Stimulated activated CD8-positive, alpha-beta memory T cell treated with anti-CD3 and anti-CD28 coated beads, Interleukin-2, amount 100 ng/mL, for 1 hour (primary cell): ENCODE measurements at places on chromosomes 11 and 22.
A peak's percentile ranks its signal among the peaks of the same experiment; 100 is the strongest.

GRCh38 chr22:26545385-26545784 lies 33.1 kb upstream of the TFIP11 start:
- DNase-seq: no peak

DNA sequence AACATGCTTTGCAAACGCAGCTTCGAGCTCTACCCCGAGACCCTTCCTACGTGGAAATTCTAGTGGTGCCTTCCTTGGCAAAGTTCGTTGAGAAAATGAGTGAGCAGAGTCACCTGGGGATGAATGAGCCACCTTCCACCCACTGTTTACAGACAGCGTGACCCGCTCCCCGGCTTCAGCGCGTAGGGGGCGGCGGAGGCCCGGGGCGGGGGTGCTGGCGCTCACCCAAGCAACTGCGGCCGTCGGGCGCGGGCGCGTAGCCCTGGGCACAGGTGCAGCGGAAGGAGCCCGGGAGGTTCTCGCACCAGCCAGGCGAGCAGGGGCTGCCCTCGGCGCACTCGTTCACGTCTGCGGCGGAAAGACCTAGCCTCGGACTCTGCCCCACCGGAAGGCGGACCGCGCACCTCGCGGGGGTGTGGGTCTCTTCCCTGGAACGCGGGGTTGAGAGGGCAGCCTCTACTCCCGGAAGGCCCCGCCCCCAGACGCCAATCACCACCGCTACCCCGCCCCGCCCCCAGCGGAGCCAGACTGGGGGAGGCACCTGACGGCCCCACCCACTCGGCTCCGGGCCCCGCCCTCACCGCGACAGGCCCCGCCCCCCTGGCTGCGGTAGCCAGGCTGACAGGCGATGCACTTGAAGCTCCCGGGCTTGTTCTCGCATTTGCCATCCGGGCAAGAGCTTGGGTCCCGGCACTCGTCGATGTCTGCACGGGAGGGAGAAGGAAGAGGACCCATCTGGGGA lies 11.8 kb downstream of the LTBP3 start:
- peak; percentile 99 for DNase-seq

- DNase-seq: no peak
These were observed at the start of gene NTM for GRCh38 chr11:131370090-131370751. TSS of gene NTM (plus strand) at chr11:131370615.

- no peak for DNase-seq
These were observed 196.0 kb downstream of the CEP164 start for GRCh38 chr11:117523680-117524079.

DNA sequence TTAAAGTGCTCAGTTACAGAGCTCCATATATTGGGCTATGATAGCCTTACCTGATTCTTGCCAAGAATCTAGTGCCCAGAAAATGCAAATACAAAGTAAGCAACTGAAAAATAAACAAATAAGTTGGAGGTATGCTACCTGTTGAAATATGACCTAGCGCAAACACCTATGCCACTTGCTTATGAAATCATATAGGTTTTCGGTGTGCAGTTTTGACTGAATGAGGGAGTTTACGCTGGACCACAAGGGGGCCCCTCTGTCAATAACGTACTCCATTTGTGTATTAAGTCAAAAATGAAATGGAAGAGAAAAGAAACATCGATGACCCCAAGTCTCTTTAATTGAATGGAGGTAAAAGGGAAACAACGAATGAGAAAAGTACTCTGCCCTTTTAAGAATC lies 84.9 kb upstream of the TRIM77 start:
- DNase-seq: no peak

- no peak for DNase-seq
These were observed 22.5 kb downstream of the GAS2 start for GRCh38 chr11:22688914-22689313.

DNA sequence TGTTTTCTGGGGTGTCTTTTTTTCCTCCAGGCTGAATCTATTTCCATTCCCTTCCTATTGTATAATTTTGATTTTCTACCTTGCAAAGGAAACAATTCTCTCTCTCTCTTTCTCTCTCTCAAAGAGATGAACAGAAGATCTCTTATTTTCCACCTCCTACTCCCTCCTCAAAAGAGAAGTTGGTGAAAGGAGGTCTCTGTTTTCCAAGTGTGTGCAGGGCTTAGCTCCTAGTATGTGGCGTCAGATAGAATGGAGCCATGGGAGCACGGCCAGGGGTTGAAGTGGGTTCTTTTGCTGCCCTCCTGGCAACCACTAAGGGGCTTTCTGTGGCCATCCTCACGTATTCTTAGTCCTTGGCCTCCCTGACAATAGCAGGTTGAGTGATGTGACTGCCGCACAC lies 480 bp downstream of the TRIM34 start:
- DNase-seq: no peak

GRCh38 chr11:57222239-57222638 lies 14.8 kb downstream of the APLNR start:
- no peak for DNase-seq

- DNase-seq: no peak
These were observed 372.7 kb downstream of the BUD13 start for GRCh38 chr11:116400081-116400480.

DNA sequence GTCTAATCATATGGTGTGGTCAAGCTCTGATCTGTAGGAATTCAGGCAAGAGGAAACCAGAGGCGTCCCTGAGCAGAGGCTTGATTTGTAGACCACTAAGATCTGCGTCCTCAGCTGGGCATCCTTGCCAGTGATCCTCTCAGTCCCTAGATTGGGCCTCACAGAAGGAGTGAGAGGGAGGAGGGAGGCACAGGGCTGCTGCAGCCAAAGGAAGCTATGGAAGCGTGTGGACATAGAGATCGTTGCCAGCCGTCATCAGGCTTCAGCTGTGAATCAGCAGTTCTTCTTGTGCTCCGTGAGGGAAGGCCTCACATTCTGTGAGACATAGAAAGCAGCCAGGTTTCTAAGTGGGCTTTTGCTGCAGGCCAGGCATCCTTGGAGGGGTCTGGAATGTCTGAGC lies 254.6 kb upstream of the KIRREL3 start:
- no peak for DNase-seq
